Fibroblast of lung (primary cell): ENCODE measurements at places on chromosomes 5 and 9.
A peak's percentile ranks its signal among the peaks of the same experiment; 100 is the strongest.

DNA sequence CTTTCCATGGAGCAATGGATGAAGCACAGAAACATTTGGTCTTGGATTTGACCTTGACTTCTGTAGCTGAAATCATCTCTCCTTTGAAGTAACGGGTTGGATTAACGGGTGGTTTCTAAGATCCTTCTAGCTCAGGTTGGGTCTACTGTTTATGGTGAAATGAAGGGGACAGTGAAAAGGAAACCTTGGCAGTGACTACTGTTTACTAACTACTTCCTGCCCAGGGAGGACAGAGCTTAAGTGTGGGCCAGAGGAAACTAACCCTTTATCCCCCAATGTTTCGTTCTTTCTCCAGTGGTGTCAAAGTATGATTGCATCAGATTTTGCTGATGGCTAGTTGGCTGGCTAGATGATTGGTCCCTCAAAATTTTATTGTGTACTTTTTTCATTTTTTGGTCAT, 22.2 kb downstream of the SKP2 start:
- DNase-seq, result no peak

DNA sequence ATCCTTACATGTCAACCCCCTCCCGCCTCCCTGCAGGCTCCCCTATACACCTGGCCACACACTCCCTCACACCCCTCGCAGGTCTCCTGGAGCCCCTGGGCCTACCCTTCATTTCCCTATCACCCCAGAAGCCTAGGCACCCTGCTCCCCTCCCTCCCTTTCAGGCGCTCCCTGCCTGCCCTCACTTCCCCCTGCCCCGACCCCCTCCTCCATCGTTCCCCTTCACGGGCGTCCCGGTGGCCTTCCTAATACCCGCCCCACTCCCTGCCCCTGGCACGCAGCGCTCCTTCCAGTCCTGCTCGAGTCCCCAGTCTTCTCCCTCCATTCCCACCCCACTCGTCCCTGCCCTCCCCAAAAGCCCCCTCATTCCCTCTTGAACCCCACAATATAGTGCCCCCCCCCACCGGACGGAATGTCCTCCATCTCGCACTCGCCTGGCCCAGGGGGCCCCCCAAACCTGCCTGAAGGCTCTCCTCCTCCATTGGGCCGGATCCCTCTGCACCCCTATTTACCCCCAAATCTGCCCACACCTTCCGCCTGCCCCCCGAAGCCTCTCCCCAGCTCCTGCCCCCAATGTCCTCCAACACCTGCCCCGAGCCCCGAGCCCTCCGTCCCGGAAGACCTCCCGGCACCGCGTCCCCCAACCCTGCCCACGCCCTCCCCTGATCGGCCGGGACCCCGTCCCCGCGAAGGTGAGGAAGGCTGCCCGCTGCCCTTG, 746 bp downstream of the STRBP start:
- DNase-seq, result no peak

- no peak for DNase-seq
Measured at GRCh38 chr5:152736906-152737305, 331.8 kb upstream of the NMUR2 start.

DNA sequence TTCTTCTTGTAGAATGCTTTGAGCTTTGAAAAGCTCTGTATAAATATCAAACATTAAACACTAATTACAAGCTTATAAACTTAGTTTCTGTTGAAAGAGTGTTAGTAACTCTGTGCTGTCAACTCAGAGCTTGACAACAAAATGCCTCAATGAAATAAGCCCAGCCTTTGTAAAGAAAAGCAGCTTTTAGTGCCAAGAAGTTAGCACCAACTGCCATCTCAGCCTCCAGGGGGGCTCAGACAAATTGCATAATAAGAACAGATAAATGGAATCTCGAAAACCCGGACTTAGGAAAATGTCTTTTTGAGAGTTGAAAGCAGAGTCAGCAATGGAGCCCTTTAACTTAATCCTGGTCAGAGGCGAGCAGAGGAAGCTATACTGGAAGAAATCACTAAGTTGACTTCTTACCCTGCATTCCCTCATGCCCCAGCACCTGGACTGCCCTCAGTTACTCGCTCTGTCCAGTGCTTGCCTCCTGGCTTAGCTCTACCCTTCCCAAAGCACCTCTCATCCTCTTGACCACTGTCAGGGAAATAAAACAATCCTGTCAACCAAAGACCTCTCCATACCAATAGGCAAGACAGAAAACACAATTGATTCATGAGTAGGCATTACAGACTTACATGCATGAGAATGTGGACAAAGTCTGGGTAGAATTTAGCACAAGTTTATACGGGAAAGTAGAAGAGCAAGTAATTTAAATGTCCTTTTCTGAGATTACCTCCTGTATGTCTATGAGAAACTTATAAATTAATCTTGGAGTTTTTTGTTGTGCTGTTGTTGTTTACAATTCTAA, 352.7 kb downstream of the ZNF608 start:
- DNase-seq, result no peak

DNA sequence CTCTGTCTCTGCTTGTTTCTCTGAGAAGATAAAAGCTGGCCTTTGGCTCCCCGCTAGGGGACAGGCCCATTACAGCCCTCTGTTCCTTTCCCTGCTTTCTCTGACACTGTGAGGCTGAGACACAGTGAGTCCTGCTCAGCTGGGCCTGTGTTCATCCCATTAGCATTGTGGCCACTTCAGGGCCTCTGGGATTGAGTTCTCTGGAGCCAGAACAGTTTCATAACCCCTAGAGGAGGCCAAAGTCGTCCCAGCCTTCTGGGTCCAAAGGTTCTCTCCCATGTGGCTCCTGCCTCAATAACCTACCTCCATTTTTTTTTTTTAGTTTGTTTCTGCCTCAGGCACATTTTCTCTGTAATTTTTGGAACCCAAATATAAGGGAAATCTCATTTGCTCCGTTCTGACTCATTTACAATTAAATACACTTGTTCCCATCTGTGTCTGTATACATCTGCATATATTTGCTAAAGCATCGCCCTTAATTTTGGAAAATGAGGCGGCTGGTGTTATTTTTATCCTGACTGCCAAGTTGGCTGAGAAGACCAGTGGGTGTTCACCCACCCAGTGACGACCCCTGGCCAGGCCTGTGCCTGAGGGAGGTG, 27.3 kb upstream of the CTNNA1 start:
- DNase-seq, result no peak

GRCh38 chr9:122939601-122940000, 1.2 kb upstream of the RABGAP1 start:
- DNase-seq, result no peak

- DNase-seq, result no peak
Measured at GRCh38 chr5:4158750-4159447, 563.3 kb downstream of the IRX1 start.

GRCh38 chr5:132056610-132057497, 3.6 kb upstream of the IL3 start:
- DNase-seq, result no peak

DNA sequence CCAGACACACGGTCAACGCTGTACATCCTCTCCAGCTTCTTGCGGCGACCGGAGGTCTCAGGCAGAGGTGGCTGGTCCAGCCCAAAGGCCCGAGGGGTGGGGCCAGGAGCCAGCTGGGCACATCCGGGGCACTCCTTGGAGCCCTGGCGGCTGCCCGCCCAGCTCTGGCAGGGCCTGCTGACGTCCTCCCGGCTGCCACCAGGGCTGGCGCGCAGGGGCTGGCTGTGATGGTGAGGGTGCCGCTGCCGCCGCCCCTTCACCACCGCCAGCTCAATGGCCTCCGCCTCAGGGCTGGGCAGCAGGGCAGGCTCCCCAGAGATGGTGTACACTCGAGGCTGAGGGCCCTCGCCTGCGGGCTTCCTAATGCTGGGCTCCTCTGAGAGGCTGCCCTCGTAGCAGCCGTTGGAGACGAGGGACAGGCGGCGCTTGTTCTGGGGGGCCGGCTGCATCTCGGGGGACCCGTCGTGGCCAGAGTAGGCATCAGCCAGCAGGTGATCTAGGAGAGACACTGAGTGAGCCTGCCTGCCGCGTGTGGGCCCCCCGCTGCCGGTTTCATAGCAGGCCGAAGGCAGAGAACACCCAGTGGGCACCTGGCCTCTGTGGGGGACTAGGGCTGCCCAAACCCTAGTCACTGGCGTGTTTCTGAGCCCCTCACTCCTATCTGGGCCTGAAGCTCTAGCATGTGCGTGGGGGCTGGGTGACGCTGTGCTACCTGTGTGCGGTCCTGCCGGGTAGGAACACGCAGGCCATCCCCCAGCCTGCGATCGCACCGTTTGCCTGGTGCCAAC, 1.5 kb downstream of the NSMF start:
- no peak for DNase-seq

GRCh38 chr5:73617510-73618279, 8.3 kb upstream of the ARHGEF28 start:
- no peak for DNase-seq

DNA sequence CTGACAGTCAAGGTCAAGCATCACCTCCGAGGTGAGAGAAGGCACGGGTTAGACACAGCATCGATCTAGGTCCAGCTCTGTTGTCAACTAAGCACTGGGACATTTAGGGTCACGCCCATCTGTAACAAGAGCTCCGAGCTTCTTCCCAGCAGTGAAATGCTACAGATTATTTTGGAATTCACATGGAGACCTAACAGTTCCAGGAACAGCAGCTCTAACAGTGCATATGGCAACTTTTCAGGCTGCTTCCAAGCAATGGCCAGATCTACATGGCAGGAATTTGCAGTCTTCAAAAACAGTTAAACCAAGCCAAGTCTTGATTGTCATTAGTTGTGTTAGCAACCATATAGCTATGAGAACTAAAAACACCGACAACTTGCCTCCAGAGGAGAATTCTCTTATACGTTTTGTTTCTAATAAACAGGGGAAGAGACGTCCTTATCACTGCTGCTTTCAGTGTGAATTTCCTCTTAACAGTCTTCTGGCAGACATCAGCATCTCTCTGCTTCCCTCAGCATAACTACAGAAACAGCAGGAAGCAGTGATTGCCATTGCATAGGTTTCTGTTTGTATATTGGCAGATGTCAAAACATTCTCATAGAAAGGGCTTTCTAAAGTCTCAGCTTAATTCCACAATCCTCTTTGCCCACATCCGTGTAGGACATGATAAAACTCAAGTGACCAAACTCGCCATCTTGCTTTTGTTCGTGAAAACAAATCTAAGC, 242.1 kb upstream of the DAPK1 start:
- peak; percentile 25 for DNase-seq

GRCh38 chr9:137456864-137457405, 2.2 kb downstream of the NSMF start:
- DNase-seq, result no peak

GRCh38 chr5:108818613-108819272, 71.0 kb downstream of the FER start:
- DNase-seq, result peak; percentile 57

- DNase-seq, result no peak
Measured at GRCh38 chr9:108956631-108957026, 22.4 kb downstream of the ABITRAM start.

GRCh38 chr5:149399775-149400174, 20.7 kb upstream of the IL17B start:
- DNase-seq, result no peak

- DNase-seq, result no peak
Measured at GRCh38 chr9:123485216-123485615, 129.2 kb downstream of the CRB2 start.

DNA sequence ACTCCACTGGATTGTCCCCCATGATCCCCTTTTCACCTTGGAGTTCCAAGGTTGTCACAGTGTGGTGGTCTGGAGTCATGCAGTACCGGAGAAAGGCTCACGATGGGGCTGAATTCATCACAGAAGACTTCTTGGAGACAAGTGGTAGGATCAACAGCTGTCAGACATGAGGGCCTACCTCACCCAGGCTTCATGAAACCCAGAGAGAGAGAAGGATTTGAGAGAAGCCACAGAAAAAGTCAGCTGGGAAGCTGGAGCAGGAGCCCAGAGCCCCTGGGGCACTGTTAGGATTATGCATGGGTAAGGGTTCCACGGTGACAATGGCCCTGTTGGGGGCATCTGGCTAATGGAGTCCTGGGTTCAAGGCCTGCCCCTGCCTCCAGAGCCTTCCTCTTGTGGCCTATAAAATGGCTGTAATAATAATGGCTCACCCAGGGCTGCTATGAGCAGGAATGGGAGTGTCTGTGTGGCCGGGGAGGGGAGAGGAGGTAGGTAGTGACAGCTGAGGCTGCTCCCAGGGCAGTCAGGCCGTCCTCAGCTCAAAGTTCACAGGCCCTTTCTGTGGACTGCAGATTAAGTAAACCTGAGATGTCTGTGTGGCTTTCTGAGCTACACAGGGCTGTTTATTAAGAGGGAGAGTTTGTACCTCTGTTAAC, 910 bp downstream of the TRIM14 start:
- peak; percentile 30 for DNase-seq

- DNase-seq, result no peak
Measured at GRCh38 chr5:18057725-18058124, 423.5 kb downstream of the TAF11L14 start.

DNA sequence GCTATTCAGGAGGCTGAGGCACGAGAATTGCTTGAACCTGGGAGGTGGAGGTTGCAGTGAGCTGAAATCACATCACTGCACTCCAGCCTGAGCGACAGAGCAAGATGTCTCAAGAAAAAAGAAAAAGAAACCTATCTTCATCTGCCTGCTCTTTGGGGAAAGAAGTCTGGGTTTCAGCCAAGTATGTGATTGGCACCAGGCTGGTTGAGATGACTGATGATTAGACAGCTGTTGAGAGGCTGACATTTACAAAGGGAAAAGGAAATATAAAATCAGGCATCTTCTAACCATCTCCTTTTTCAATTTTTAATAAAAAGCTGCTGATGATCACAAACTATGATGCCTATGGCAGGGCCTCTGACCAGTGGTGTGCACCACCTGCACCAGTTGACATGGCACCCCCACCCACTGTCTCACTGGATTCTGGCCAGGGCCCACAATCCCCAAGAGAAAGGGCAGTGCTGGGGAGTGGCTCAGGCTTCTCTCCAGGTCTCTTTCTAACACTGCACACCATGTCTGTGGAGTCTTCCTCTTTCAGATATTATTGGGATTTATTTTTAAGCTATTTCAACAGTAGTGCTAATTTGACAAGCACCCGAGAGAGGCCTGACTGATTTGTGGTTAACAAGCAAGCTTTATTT, 17.2 kb upstream of the C5orf15 start:
- DNase-seq, result no peak

DNA sequence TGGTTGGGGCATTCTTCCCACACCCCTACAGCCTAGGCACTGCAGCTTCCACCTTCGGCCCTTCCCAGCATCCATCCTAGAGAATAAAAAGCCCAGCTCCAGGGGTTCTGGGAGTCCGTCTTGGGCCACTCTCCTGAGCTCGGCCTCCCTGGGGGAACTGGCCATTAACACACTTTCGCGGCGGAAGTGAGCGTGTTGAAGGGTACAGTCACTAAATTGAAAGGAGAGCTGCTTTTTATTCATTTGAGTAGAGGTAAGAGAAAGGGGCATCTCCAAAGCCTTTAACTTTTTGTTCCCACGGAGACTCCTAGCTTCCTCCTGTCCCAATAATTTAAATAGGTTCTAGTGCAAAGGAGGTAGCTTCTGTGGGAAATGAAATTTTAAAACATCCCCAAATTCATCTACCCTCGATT, 31.0 kb upstream of the NFIB start:
- DNase-seq, result no peak

- no peak for DNase-seq
Measured at GRCh38 chr9:127935765-127936221, 1.9 kb downstream of the DPM2 start.

- peak; percentile 3 for DNase-seq
Measured at GRCh38 chr5:118405650-118406061, 582.7 kb downstream of the DTWD2 start.
